Activated T-helper 2 cell treated with anti-CD3 and anti-CD28 coated beads, Interferon-gamma antibody, Interleukin-2, Interleukin-4, amounts not matched to agents 10 μg/mL and 5 μg/mL and 100 μg/mL, durations not matched to agents 14 hours and 24 hours and 36 hours (primary cell): ENCODE measurements at places on chromosomes 11 and 22.
A peak's percentile ranks its signal among the peaks of the same experiment; 100 is the strongest.

DNA sequence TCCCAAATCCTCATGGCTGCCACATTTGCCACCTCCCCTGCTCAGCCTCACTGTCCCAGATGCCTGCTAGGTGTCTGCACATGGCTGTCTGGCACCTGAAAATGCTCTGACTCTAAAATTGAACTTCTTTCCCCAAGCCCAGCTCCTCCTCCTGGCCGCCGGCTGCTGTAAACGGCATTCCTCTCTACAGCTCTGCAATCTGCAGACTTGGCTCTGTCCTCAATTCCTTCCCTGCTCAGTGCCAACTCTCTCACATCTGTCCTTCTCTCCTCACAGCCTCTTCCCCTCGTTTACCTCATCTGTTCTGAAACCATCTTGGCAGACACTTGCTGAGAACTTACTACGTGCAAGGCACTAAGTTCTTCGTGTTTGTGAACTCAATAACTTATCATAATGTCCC is 169.4 kb upstream of the SYT13 start:
- H3K27me3 ChIP-seq = peaks cover 2% of the 10 kb centered on the region
- no peak overlapping the region for H3K4me3 ChIP-seq
- no peaks in the 10 kb centered on the region for H3K4me1 ChIP-seq
- no peak overlapping the region for H3K27ac ChIP-seq
- H3K36me3 ChIP-seq = no peaks in the 10 kb centered on the region
- DNase-seq = no peak

- no peak overlapping the region for H3K4me3 ChIP-seq
- no peaks in the 10 kb centered on the region for H3K36me3 ChIP-seq
- DNase-seq = no peak
- H3K27ac ChIP-seq = no peak overlapping the region
Measured at GRCh38 chr11:33551051-33551450, 149.6 kb downstream of the C11orf91 start.

GRCh38 chr22:17332109-17332800 is 37.0 kb upstream of the CECR2 start:
- no peak overlapping the region for H3K27ac ChIP-seq
- DNase-seq = no peak
- no peak overlapping the region for H3K4me3 ChIP-seq
- H3K36me3 ChIP-seq = no peaks in the 10 kb centered on the region

DNA sequence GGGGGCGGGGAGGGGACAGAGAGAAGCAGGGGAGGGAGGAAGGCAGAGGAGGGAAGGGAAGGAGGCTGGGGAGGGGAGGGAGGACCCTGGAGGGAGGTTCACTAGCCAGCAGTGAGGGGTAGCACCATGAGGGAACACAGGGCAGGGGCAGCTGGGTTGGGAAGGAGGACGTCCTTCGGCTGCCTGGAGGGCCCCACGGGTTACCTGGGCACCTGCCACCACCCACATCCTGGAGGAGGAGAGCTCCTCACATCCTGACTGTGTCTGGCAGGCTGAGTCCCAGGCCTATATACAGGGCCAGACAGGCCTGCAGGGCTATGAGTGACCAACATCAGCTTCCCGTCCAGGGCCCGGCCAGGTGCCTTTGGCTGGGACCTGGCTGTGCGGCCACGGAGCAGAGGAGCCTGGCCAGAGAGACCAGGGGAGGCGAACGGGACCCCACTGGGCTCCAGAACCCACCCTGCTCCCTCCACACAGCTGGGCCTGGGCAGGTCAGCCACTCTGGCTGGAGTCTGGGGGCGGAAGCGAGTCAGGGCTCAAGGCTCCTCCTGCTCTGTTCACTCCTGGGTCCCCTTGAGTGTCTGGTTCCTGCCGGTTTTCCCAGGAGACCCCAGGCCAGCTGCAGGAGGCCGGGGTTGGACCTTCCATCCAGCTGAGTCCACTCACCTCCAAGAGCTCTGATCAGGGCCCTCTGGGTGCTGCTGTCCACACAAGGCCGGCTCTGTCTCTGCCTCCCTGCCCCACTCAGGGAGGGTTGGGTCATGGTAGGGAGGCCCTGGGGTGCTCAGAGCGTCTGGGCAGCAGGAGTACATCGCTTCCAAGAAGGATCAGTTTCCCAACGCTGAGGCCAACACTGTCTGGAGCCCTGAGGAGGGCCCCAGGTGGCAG is 677.7 kb downstream of the BRD1 start:
- no peak for DNase-seq
- no peaks in the 10 kb centered on the region for H3K4me1 ChIP-seq
- H3K4me3 ChIP-seq = no peak overlapping the region
- no peaks in the 10 kb centered on the region for H3K27me3 ChIP-seq

DNA sequence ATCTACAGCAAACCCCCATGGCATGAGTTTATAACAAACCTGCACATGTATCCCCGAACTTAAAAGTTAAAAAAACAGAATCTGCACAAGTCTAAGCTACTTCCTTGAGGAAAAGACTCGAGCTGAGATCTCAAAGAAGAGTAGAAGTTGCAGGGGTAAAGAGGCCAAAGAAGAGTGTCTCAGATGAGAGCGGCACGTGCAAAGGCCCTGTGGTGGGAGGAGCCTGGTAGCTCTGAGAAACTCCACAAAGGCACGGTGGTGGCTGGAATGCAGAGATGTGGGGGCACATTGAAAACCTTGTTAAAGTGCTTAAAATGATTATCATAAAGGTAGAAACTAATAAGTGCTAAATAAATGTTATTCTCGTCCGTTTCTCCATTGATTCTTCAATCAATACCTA is 103.2 kb upstream of the GRK3 start:
- DNase-seq = no peak
- peaks cover 71% of the 10 kb centered on the region for H3K36me3 ChIP-seq
- H3K4me3 ChIP-seq = no peak overlapping the region
- H3K27me3 ChIP-seq = no peaks in the 10 kb centered on the region

- no peak overlapping the region for H3K27ac ChIP-seq
- DNase-seq = no peak
- H3K36me3 ChIP-seq = no peaks in the 10 kb centered on the region
- no peaks in the 10 kb centered on the region for H3K27me3 ChIP-seq
- no peaks in the 10 kb centered on the region for H3K4me1 ChIP-seq
Measured at GRCh38 chr11:29435421-29435820, 581.4 kb downstream of the KCNA4 start.

GRCh38 chr11:73203322-73203721 is 14.8 kb upstream of the P2RY2 start:
- H3K27me3 ChIP-seq = peaks cover 25% of the 10 kb centered on the region
- no peak overlapping the region for H3K27ac ChIP-seq
- DNase-seq = no peak
- H3K4me3 ChIP-seq = no peak overlapping the region
- H3K4me1 ChIP-seq = peaks cover 4% of the 10 kb centered on the region

DNA sequence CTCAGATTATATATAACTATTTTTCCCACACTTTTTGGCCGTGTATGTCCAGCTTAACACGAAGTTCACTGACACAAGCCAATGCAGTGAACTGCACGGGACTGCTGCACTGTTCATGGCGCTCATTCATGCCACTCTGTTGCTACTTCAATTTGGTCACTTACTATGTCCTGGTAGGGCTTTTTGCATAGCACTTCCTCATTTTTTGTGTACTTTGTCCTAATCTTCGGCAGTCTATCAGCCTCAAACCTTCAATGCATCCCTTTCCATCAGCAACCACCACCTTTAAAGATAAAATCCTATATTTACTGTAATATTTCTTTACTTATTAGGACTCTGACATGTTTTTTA is 18.7 kb upstream of the ARHGAP32 start:
- H3K36me3 ChIP-seq = no peaks in the 10 kb centered on the region
- no peak for DNase-seq
- peaks cover 3% of the 10 kb centered on the region for H3K4me1 ChIP-seq
- H3K4me3 ChIP-seq = no peak overlapping the region
- peaks cover 4% of the 10 kb centered on the region for H3K27me3 ChIP-seq

DNA sequence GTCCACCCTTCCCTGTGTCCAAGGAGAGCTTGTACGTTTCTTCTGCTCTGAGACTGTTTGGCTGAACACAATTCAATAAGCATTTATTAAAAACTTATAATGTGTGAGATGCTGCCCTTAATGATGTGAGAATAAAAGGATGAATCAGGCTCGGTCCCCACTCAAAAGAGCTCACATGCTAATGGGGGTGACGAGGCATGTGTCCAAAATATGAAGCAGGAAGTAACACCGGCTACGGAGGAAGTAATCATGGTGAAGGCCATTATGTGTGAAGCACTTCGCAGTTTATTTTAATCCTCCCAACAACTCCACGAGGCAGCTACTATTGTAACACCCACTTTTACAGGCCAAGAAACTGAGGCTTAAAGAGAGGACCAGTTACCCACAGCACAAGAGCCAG is 3.4 kb upstream of the RASD2 start:
- DNase-seq = no peak
- no peak overlapping the region for H3K27ac ChIP-seq
- peaks cover 18% of the 10 kb centered on the region for H3K27me3 ChIP-seq
- H3K4me1 ChIP-seq = peaks cover 2% of the 10 kb centered on the region

DNA sequence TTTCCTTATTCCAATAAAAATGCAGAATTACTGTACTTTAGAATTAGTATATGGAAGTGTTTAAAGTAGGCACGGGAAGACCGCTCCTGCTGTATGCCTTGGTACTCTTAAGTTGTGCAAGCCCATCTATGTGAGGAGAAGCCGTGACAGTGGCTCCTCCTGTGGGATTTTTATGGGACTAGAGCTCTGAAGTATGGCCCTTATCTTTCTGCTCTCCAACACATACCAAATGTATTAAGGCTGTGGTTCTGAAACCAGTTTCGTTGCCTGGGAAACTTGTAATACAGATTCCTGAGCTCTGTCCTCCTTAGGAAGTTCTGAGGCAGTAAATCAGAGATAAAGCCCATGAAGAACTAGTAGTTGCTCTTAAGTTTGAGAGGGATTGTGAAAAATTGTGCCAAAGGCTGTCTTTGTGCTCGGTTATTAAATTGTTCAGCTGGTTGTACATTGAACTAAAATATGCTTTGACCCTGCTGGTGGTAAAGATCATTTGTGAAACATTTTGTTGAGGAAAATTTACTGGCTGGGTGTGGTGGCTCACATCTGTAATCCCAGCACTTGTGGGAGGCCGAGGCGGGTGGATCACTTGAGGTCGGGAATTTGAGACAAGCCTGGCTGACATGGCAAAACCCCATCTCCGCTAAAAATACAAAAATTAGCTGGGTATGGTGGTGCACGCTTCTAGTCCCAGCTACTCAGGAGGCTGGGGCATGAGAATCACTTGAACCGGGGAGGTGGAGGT is 29.3 kb downstream of the RTN3 start:
- peaks cover 2% of the 10 kb centered on the region for H3K4me1 ChIP-seq
- no peak overlapping the region for H3K4me3 ChIP-seq
- no peaks in the 10 kb centered on the region for H3K27me3 ChIP-seq
- no peak overlapping the region for H3K27ac ChIP-seq
- DNase-seq = no peak
- no peaks in the 10 kb centered on the region for H3K36me3 ChIP-seq

DNA sequence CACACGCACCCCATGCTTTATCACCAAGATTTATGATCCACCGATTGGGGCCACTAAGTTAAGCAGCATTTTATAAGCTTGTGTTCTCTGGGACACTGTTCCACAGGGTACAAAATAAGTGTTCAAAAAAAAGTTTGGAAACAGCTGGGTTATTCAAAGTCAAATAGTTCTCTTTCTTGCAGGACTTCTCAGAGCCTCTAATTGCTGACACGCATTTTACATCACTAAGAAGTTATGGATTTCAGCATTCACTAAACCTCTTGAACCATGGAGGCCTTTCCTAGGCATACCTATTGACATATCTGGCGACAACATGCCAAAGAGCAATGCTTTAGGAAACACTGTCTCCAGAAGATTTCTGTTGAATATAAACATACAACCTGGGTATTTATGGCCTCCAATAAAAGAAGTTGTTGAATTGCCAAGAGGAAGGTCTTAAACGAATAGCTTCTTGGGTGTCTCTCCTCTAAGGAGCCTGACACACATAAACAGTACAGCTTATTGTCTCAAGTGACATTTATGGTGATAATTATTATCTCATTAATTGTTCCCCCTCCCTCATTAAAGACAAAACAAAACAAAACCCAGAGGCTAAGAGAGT is 147.1 kb upstream of the ARHGAP20 start:
- H3K27ac ChIP-seq = no peak overlapping the region
- no peaks in the 10 kb centered on the region for H3K4me1 ChIP-seq
- H3K36me3 ChIP-seq = no peaks in the 10 kb centered on the region
- H3K4me3 ChIP-seq = no peak overlapping the region

- H3K27me3 ChIP-seq = no peaks in the 10 kb centered on the region
- no peak for DNase-seq
- no peak overlapping the region for H3K27ac ChIP-seq
- no peaks in the 10 kb centered on the region for H3K36me3 ChIP-seq
- peaks cover 3% of the 10 kb centered on the region for H3K4me1 ChIP-seq
Measured at GRCh38 chr22:17845790-17846189, 71.5 kb upstream of the BID start.

DNA sequence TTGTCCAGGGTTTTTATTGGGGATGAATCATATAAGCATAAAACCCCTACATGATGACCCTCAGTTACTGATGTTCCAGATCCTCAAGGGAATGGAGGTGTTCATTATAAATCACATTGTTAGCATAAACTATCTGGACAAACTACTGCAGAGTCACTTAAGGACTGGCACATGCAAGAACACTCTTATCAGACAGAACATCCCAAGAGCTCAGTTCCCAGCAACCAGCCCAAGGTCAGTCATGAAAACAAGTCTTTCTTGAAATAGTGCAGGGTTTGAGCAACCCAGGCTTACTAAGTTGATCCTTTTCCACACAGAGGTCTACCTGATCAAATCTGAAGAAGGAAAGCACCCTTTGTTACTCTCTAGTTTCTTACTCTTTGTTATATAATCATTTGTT is 13.5 kb upstream of the PTS start:
- H3K4me3 ChIP-seq = no peak overlapping the region
- H3K27me3 ChIP-seq = peaks cover 20% of the 10 kb centered on the region
- H3K4me1 ChIP-seq = peaks cover 14% of the 10 kb centered on the region
- H3K27ac ChIP-seq = no peak overlapping the region
- no peaks in the 10 kb centered on the region for H3K36me3 ChIP-seq

- H3K4me3 ChIP-seq = peak overlapping the region; percentile 99
- no peaks in the 10 kb centered on the region for H3K27me3 ChIP-seq
- H3K36me3 ChIP-seq = peaks cover 4% of the 10 kb centered on the region
- H3K27ac ChIP-seq = peak overlapping the region; percentile 94
Measured at GRCh38 chr11:77819921-77820564, 479 bp downstream of the RSF1 start.

- H3K27me3 ChIP-seq = peaks cover 25% of the 10 kb centered on the region
- H3K27ac ChIP-seq = no peak overlapping the region
- H3K4me1 ChIP-seq = no peaks in the 10 kb centered on the region
- H3K36me3 ChIP-seq = no peaks in the 10 kb centered on the region
- no peak overlapping the region for H3K4me3 ChIP-seq
Measured at GRCh38 chr22:22073769-22074561, 91.4 kb upstream of the TOP3B start.
